Left lung (tissue), 14 donors: ENCODE measurements at places on chromosomes 2 and 18. TPM values are rescaled to one million over a fixed set of nuclear protein-coding genes. Genes with fewer than 3 reads are reported as not detected.

The LHCGR gene
- not detected for polyA plus RNA-seq

The EVX2 gene
- polyA plus RNA-seq = not detected

The WDR75 gene
- 65.3 TPM for polyA plus RNA-seq

The SMAD7 gene
- 66.4 TPM for polyA plus RNA-seq

The ZSWIM2 gene
- polyA plus RNA-seq = not detected

The PTPRM gene
- polyA plus RNA-seq = 89.2 TPM

The LBX2 gene
- polyA plus RNA-seq = 0.86 TPM

The REG1B gene
- not detected for polyA plus RNA-seq

The R3HDM1 gene
- polyA plus RNA-seq = 42.2 TPM

The RIT2 gene
- polyA plus RNA-seq = not detected

The PNO1 gene
- polyA plus RNA-seq = 17.7 TPM

The SERPINB13 gene
- polyA plus RNA-seq = not detected

The CD8B2 gene
- 0.29 TPM for polyA plus RNA-seq

The EPB41L3 gene
- polyA plus RNA-seq = 45.8 TPM

The PSTPIP2 gene
- polyA plus RNA-seq = 7.4 TPM

The RRM2 gene
- polyA plus RNA-seq = 46.8 TPM

The HOXD3 gene
- polyA plus RNA-seq = 0.52 TPM

The IL36RN gene
- polyA plus RNA-seq = not detected

The MROH2A gene
- polyA plus RNA-seq = 0.61 TPM

The LINC00305 gene
- polyA plus RNA-seq = not detected

The SLC19A3 gene
- polyA plus RNA-seq = 20.5 TPM

The COL5A2 gene
- 194 TPM for polyA plus RNA-seq

The AKAIN1 gene
- polyA plus RNA-seq = not detected

The KIF1A gene
- polyA plus RNA-seq = 6.4 TPM

The GALNT5 gene
- polyA plus RNA-seq = 6.5 TPM
